Activated T-helper 17 cell treated with anti-CD3 and anti-CD28 coated beads, Interleukin-2, amount 50 U/mL, for 72 hours (primary cell): ENCODE measurements at places on chromosomes 5 and 9. TPM values are rescaled to one million over a fixed set of nuclear protein-coding genes. Genes with fewer than 3 reads are reported as not detected.

DNA sequence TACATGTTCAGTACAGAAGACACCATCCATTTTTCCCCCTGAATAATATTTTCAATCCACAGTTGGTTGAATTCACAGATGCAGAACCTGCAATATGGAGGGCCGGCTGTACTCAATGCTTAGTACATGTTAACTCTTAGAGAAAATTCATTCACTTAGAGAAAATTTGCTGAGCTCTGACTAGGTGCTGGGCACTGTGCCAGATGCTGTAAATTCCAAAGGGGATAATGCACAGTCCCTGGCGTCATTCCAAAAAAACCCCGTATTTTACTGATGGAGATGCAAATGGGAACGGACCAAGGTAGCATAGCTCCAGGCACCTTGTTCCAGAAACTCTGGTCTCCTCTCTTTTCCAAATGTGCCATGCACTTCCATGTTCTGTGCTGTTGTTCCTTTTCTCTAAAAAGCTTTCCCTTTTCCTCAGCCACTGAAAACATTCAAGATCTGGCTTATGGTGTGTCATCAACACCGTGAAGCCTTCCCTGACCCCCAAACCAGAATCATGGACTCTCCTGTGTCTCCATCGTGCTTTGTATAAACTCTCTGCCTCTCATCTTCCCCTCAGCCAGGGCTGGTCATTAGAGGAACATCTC is 55.7 kb upstream of the COL15A1 start:
- no peak for ATAC-seq

Gene ARHGAP26
- 12.0 TPM for total RNA-seq

DNA sequence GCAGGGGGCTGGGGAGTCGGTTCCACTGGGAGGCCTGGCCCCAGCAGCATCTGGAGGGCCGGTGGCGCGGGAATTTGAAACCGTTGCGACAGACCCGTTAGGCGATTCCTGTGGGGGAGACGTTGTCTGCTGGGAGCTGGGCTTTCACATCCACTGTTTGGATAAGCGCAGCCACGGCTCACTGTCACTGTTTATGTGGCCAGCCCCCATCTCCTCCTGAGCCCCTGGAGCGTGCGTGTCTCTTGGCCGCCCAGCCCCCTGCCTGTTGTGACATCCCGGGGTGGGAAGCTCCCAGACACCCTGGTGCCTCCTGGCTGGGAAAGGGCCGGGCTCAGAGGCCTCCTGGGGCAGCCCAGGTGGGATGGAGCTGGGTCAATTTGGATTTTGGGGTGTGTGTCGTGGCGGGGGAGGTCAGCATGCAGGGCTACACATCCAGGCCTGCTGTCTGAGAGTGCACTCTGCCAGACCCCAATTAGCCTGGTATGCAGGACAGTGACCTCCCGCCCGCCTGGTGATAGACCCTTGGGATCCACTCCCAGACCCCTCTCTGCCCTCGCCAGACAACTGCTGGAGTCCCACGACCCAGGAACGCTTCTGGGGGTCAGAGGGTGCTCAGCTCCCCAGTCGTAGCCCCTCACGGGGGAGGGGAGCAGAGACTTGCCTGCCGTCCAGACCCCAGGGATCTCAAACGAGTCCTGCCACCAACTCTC is 62.0 kb upstream of the RNU6ATAC start:
- ATAC-seq, result no peak

Gene ERBIN
- 43.9 TPM for total RNA-seq

Gene OR1J2
- total RNA-seq, result not detected

Gene PCDHA11
- total RNA-seq, result not detected

Gene IL3
- 0.32 TPM for total RNA-seq

DNA sequence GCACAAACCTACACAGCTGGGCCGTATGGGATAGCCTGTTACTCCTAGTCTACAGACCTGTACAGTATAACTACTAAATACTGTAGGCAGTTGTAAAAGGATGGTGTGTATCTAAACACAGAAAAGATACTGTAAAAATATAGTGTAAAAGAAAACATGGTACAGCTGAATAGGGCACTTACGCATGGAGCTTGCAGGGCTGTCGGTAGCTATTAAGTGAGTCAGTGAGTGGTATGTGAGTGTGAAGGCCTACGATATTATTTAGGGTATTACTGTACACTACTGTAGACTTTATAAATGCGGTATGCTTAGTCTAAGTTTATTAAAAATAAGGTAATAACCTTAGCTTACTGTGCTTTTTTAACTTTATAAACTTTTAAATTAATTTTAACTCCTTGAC is 1.2 kb downstream of the ZCCHC9 start:
- no peak for ATAC-seq

Gene SLC6A3
- total RNA-seq, result not detected

DNA sequence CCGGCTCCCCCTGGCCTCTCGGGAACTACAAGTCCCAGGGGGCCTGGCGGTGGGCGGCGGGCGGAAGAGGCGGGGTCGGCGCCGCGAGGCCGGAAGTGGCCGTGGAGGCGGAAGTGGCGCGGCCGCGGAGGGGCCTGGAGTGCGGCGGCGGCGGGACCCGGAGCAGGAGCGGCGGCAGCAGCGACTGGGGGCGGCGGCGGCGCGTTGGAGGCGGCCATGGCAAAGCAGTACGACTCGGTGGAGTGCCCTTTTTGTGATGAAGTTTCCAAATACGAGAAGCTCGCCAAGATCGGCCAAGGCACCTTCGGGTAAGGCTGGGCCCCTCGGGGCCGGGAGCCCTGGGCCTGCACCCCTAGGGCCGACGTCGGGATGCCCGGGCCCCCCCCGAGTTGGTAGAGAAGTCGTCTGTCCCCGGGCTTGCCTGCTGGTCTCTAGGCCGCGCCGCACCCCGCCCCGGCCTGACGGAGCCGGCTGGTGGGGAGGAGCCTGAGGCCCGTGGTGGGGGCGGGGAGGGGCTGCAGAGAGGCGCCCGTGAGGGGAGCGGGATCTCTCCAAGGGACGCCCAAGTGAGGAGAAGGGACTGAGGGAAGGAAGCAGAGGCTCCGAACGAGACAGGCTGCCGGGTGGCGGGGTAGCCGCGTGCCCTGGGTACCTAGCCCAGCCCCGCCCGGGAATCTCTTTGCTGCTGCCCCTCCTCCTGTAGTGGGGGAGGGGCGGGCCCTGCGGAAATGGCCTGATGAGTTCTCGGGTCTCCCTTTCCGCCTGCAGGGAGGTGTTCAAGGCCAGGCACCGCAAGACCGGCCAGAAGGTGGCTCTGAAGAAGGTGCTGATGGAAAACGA is at the start of gene CDK9:
CDK9 (plus strand) TSS at position 102 of the 840 bp plus-strand sequence; CDS start at position 217, 115 bp downstream.
- ATAC-seq, result peak; percentile 78

DNA sequence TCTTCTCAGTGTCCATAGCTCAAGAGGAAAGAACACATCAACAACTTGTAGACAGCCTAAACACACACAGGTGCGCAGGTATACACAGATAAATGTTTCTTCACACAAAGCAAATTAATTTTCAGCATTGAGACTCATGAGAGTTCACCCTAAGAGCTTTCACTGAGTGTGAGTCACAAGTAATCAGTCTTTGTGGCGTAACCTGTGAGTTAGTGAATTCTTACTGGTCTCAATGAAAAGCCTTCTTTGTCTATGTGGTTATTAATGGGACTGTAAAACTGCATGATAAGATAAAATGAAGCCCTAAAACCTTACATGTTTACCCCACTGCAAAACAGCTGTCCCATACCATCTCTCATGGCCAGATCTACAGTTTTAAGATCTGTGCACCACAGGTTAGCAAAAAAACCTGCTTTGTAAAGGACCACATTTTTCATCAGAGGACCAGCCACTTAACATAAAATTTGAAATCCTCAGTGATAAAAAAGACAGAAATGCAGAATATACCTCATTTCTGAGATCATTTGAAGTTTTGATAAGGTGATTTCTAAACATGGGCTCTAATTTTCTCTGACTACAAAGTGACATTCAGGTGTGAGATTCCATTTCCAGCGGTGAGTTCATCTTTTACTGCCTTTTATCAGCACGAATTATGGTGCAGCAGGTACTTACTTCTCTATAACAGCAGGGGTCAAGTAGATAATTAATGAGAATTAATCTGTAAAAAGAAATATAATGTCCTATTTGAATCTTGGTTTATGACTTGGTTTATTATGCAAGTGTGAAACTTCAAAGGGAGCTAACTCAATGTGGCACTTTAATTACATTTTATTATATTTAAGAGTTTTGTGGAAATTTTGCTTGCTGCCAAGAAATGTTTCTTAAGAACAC is 335.7 kb upstream of the PIK3R1 start:
- no peak for ATAC-seq

DNA sequence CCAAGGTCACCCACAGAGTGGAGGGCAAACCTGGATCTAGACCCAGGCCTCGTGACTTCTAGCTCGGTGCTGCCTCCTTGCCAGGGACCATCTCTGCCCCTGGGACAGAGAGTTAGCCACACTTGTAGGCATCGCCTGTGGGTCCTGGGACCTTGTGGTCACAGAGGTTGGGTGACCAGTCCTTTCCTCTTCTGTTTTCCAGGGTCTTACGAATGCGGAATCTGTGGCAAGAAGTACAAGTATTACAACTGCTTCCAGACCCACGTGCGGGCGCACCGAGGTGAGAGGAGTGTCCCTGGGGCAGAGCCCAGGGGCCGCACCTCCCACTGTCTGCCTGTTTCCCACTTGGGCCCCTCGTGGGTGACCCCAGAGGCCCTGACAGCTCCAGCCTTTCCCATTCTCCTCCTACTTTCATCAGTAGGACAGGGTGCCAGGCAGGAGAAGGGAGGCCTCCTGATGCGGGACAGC is 76.3 kb downstream of the AMBP start:
- ATAC-seq, result no peak

GRCh38 chr5:157253547-157253946 is 12.4 kb upstream of the CYFIP2 start:
- no peak for ATAC-seq

Gene CD72
- total RNA-seq, result 43.2 TPM

- ATAC-seq, result no peak
These were observed 39.4 kb upstream of the SSBP2 start for GRCh38 chr5:81790336-81790735.

GRCh38 chr9:7980041-7980440 is 180.5 kb upstream of the DMAC1 start:
- no peak for ATAC-seq

- peak; percentile 32 for ATAC-seq
These were observed 6.2 kb downstream of the ANGPTL2 start for GRCh38 chr9:127116088-127116726.

DNA sequence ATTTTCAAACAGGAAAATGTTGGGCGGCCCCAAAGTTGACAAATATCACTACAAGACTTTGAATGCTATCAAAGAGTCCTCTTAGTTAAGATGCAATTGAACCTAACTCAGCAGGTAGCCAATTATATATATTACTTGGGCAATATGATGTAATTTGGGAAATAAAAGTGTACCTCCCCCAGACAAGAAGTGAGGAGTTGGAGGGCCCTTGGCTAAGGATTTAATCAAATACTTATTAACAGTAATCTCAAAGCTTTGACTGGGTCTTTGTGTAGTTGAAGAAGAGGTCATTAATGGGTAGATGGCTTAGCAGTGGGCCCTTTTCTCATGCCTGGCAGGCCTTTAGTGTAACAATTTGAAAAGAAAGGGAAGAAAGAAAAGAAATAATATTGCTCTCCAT is 599.0 kb downstream of the CSNK1G3 start:
- ATAC-seq, result no peak

DNA sequence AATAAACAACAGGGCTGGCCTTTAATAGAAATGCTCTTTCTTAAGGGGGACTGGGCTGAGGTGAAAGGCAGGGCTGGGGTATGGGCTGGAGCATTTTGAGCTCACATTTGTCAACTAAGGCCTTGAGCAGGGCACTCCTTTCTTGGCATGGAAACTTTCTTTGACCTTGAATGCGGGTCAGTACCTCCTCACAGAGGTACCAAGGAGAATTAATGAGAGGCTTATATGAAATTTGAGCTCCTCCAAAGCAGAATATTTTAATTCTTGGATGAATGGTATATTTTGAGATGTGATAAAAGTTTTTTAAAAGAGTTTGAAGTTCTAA is 3.1 kb downstream of the CYSTM1 start:
- no peak for ATAC-seq

- no peak for ATAC-seq
These were observed 169.9 kb downstream of the HINT1 start for GRCh38 chr5:130995254-130995515.

- ATAC-seq, result no peak
These were observed 24.6 kb downstream of the KDM4C start for GRCh38 chr9:6782345-6782744.

GRCh38 chr9:734831-735511 is 106.5 kb upstream of the DMRT1 start:
- ATAC-seq, result no peak

DNA sequence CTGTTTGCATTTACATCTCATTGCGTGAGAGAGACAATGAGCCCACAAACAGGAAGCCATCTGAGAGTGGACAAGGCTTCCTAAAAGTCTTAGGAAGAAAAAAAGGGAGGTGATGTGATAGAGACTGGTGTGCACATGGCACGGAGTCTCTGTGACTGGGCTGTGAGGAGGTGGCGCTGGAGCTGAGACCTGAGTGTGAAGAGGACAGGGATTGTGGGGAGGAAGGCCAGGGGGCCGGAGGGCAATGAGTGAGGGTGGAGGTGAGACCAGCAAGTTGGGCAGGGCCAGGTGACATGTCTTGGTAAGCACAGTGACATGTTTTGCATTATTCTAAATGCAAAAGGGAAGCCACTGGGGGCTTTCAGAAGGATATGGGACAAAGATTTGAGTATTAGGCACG is 45.0 kb downstream of the TSPAN17 start:
- no peak for ATAC-seq

DNA sequence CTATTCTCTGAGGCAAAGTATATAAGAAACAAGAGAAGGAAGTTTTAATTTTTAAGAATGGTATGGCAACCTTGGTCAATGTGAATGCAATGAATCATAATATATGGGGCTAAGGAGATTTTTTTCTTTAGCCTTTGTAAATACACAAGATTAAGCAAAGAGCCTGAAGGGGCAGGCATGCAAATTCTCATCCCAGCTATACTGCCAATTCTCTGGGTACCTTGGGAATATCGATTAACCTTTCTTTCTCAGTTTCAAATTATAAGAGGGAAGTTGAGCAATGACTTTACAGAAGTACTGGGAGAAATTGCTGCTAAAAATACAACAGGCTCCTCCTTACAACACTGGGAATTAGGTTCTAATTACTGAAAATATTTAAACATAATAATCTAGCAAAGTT is 97.5 kb downstream of the MRPS27 start:
- no peak for ATAC-seq

- ATAC-seq, result no peak
These were observed 16.6 kb upstream of the INPP5E start for GRCh38 chr9:136456258-136456657.

DNA sequence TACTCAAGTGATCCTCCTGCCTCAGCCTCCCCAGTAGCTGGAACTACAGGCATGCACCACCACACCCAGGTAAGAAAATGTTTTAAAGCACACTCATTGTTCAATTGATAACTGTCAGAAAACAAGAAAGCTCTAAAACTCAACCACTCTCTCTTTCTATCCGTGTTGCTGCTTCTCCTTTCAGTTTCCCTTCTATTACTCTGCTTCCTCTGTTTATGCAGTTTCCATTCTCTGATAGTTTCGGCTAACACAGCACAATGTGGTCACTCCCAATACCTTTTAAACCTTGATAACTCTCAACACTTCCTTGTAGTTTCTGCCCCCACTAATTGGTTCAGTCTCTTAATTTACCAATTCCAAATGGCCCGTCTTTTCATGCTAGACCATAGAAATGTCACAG is 59.2 kb upstream of the NR4A3 start:
- ATAC-seq, result peak; percentile 63

Gene TMEM215
- total RNA-seq, result not detected

Gene CA9
- 0.89 TPM for total RNA-seq
